Activated T-cell treated with anti-CD3 and anti-CD28 coated beads for 1 hour (primary cell): ENCODE measurements at places on chromosomes 12 and 14.
A peak's percentile ranks its signal among the peaks of the same experiment; 100 is the strongest.

DNA sequence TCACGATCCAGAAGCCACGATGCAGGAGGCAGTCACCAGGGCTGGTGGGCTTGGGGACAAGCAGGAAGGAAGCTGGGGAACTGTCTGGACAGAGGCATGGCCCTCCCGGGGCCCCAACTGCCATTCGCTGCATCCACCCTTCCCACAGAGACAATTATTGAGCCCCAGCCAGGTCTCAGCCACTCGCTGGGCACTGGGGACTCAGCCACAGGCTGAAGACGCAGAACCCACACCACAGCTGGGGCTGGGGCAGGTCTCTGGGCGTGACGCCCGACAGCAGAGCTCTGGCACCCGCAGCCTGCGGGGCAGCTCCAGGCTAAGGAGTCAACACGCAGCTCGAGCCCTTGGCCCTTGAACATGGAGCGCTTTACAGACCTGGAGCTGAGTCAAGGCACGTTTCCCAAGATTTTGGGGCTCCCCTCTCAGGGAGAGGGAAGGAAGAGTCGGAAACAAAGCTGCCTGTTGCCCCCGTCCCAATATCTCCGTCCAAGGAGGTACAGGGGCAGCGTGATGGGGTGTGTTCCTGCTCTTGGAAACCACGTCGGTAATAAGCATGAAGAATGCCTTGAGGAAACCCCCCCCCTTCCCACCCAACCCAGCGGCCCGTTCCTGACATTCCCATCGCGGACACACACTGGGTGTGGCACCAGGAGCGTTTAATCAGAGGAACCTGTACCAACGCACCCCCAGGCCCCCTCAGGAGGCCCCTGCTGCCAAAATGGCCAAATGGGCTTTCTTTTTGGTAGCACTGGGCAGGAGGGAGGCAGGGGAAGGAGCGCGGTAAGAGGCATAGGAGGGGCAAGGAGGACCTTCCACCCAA, 6.7 kb downstream of the RIMBP2 start:
- DNase-seq, result no peak

GRCh38 chr12:118330421-118331018, 42.2 kb downstream of the TAOK3 start:
- no peak for DNase-seq

DNA sequence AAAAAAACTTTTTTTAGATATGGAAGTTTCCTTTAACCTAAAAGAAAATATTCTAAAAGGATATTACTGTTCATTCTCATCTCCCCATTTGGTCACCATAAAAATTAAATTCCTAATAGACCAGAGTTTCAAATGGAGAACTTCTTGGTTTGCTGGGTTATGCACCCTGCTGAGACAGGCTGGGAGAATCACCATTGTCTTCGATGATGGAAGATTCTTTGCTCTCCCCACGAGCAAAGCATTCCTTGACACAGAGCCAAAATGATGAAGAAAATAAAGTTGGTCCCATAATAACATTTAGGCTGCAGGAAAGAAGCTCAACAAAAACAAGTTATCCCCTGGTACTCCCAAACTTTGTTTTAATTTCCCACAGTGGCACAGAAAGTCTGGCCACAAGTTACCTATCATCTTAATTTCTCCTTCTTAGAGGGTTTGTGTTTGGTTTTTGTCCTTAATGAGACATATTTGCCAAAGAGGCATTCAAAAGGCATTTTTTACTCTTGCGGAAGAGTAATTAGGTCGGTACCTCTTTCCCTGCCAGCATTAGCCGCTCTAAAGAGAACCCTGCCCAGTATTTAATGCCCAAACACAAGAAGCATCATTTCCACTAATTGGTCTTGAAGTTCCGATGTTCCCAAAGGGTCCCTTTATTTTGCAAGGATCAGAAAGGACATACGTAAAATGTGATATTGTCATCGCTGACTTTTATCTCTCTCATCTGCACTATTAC, 4.8 kb downstream of the DIO2 start:
- no peak for DNase-seq

DNA sequence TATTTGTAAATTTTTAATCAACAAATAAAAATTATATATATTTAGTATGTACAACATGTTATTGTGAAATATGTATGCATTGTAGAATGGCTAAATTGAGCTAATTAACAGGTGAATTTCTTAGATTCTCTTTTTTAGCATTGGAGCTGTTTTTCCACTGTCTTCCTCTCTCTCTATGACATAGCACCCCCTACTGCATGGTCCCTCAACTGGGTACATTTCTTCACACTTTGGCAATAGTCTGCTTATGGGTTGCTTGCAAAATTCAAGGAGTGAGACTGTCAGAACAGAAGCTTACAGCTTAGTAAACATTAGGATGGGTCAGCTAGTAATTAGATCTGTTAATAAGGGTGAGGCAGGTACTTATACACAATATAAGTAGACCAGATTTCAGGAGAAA, 658.5 kb upstream of the MGAT4C start:
- no peak for DNase-seq

DNA sequence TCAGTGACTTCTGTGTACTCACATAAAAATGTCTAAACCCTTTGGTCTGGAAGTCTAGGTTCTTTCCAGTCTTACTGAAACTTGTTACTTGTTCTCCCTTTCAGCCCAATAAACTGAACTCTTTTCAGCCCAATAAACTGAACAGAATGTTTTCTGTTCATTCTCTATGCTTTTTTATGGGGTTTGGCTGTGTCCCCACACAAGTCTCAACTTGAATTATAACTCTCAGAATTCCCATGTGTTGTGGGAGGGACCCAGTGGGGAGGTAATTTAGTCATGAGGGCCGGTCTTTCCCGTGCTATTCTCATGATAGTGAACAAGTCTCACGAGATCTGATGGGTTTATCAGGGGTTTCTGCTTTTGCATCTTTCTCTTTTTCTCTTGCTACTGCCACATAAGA, 15.0 kb upstream of the NEDD1 start:
- no peak for DNase-seq

- no peak for DNase-seq
Observed at GRCh38 chr12:71046215-71046614, 111.6 kb downstream of the TSPAN8 start.

DNA sequence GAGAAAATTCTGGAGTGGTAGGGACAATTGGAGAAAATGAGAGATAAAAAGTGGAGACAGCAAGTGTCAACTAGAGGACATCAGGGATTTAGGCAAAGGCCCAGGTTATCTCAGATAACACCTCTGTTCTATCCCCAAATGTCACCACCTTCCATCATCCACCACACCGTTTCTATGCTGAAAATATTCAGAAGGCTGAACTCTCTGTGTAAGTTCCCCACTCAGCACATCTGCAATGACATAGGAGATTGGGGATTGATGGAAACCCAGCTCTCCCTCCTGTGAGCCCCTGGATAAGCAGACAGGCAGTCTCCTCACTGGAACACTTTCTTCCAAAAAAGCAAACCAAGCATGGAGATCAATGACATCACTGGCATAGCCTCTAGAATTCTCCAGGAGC, 5.6 kb upstream of the OR10P1 start:
- no peak for DNase-seq

DNA sequence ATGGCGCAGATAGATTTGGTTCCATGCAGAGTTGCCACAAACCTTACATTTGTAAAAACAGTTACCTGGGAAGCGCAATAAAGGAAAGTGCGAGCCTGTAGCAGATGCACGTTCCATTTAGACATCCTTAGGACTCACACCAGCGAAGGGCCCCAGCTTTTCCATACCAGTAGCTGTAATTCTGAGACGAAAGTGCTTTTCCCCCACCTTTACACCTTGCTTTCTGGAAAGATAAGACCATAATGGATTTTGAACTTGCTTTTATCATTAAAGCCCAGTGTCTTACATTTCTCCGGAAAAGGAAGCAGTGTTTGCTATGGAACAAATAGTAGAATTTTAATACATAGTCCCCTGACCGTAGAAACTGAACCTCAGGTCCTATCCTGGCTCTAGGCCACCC, 616 bp upstream of the CCDC77 start:
- DNase-seq, result no peak

GRCh38 chr14:96830946-96831345, 33.8 kb downstream of the VRK1 start:
- no peak for DNase-seq

GRCh38 chr14:101361044-101361443, 200.3 kb upstream of the DIO3 start:
- DNase-seq, result no peak

DNA sequence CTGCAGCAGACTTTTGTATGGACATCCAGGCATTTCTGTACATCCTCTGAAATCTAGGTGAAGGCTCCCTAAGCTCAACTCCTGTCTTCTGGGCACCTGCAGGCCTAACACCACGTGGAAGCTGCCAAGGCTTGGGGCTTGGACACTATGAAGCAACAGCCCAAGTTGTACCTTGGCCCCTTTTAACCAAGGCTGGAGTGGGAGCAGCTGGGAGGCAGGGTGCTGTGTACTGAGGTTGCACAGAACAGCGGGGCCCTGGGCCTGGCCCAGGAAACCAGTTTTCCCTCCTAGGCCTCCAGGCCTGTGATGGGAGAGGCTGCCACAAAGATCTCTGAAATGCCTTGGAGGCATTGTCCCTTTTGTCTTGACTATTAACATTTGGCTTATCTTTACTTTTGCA, 214.4 kb upstream of the LRIG3 start:
- no peak for DNase-seq

DNA sequence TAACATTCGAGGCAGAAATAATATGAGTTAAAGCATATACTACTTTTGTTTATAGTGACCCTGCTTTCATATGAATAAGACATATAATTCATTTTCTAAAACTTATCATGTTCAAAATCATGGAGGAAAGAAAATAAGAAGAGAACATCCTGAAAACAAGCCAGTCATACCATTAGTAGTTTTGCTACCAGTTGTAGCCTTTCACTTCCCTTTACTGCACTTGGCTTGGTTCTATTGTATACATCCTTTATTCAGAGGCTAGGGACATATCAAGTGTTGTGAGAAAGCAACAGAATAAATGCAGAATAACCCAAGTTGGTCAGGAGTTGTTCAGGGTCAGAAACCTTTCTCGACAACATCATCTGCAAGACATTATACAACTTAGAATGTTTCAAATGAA, 598.7 kb downstream of the SOX5 start:
- DNase-seq, result no peak

DNA sequence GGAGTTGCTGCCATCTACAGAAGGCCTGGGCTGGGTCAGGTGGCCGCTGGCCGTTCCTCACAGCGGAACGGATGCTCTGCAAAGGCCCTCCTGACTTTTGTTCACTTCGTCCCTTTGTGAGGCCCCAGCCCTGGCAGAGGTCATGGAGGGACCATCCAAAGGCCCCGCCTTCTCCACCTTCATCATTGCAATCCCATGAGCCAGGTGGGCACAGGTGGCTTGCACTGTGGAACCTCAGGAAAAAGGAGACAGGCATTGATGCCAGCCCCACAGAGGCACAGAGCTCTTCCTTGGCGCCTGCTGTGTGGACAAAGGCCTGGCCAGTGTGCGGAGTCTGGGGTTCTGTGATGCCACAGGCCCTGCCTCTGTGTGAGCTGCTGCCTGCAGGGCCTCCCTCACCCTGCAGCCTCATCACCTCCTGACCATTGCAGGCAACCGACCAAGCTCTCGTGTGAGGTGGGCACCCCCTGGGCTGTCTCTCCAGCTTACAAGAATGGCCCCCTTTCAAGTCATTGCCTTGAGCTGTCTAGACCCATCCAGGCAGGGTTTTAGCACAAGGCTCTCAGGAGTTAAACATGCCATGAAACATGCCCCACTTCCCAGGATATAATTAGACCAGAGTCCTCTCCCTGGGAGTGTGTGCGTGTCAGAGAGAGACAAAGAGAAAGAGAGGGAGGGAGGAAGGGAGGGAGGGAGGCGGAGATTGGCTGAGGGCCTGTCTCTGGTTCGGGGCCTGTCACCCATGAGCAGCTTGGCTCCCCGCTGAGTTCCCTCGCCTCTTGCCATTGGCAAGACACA, 19.3 kb downstream of the NFKBIA start:
- DNase-seq, result no peak

DNA sequence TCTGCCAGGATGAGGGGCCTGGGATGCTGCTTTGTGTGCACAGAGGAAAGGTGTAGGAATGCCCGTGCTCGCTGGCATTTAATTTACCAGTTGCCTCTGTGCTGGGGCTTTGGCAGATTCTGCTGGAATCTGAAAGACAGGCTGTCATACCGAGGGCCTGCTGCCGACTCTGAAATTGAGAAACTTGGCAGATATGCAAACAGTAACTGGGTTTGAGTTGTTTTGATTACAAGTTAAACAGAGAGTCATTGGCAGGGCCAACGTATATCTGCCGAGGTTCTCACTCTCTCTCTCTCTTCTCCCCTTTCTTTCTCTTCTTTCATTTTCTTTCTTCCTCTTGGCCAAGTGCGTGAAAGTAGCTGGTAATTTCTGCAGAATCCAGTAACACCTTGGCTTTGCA, 618.7 kb downstream of the VRK1 start:
- no peak for DNase-seq

- DNase-seq, result no peak
Observed at GRCh38 chr14:100341301-100342031, 18.3 kb downstream of the SLC25A47 start.

GRCh38 chr12:108856428-108857157, 790 bp downstream of the SSH1 start:
- DNase-seq, result peak; percentile 36

DNA sequence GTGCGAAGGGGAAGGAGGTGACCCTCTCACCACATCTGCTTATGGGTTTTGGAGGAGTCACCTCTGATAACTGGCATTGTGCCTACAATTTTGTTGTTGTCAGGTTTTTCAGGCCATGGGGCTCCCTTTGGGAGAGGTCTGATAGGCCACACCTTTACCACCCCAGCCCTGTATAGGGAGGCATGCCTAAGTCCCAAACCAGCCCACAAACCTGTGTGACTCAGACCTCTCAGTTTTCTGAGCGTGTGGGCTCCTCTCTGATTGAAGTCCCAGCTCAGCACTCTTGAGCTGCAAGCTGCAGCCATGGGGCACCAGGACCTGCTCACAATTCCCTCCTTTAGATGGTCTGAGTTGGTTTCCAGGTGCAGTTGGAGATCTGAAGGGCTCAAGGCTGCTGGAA, 1429.3 kb upstream of the TMEM132C start:
- no peak for DNase-seq

DNA sequence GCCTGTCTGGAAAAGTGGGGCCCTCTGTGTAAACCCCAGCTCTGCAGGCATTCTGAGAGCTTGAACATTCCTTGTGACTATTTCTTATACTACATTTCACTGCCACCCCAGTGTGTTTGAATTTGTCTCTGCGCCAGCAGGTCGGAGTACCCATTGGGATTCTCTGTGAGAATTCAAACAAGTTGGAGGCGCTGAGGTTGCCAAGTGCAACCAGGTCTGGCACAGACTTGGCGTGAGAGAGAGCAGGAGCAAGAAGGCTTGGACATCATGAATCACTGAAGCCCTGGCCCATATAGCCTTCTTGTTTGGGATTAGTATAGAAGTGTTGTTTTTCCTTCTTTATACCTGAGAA, 33.0 kb upstream of the ATP2A2 start:
- DNase-seq, result no peak
